ENCODE measurements at places on chromosomes 11 and 22. TPM values are rescaled to one million over a fixed set of nuclear protein-coding genes. Genes with fewer than 3 reads are reported as not detected.

DNA sequence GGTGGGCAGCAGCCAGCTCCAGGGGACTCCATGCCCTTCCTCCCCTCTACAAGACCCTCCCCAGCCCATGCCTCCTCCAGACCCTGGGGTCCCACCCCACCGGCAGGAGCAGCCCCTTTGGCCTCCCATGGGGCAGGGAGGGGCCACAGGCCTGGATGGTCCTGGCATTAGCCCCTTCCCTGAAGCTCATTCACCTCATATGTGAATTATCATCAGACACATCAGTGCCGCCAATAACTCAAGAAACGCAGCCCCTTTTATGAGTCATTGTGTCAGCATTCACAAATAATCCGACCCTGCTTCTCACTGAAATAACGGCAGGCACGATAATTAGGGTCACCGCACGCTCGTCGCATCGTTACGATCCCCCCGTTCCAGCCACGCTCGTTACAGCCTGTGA lies 124.2 kb downstream of the BRD1 start:
- no peaks in the 10 kb centered on the region for H3K36me3 ChIP-seq
- H3K27me3 ChIP-seq: peaks cover 43% of the 10 kb centered on the region
- H3K27ac ChIP-seq: no peak overlapping the region
- no peaks in the 10 kb centered on the region for H3K4me1 ChIP-seq

Gene DERL3
- polyA plus RNA-seq: 4.3 TPM

Gene MYEOV
- polyA plus RNA-seq: 0.32 TPM

Gene KCNJ1
- 0.16 TPM for polyA plus RNA-seq
